ENCODE measurements at places on chromosomes 7 and 10. TPM values are rescaled to one million over a fixed set of nuclear protein-coding genes. Genes with fewer than 3 reads are reported as not detected.

Gene ZNRF2
- 13.0 TPM for total RNA-seq

Gene C7orf33
- total RNA-seq = not detected

Gene GSDME
- total RNA-seq = 65.0 TPM

Gene ERVW-1
- total RNA-seq = not detected

Gene NRCAM
- total RNA-seq = 14.6 TPM

Gene LIPJ
- not detected for total RNA-seq

Gene PRSS37
- total RNA-seq = not detected

Gene PHF14
- 26.0 TPM for total RNA-seq

Gene SPDYE1
- total RNA-seq = not detected

Gene ELN
- total RNA-seq = 0.39 TPM

Gene BAG3
- total RNA-seq = 38.1 TPM

Gene FBXO24
- 0.54 TPM for total RNA-seq

Gene MLXIPL
- not detected for total RNA-seq

Gene SMKR1
- not detected for total RNA-seq

Gene CYP3A5
- total RNA-seq = under 0.01 TPM

Gene COL1A2
- 6,824 TPM for total RNA-seq

Gene EXOC4
- total RNA-seq = 65.6 TPM

Gene ZSCAN25
- 21.0 TPM for total RNA-seq

Gene TMEM229A
- total RNA-seq = not detected

Gene GRM8
- total RNA-seq = 0.43 TPM

Gene TCF7L2
- 3.9 TPM for total RNA-seq

Gene CALU
- 354 TPM for total RNA-seq

Gene STOX1
- total RNA-seq = 0.22 TPM

Gene ANXA8L1
- 465 TPM for total RNA-seq

Gene GLI3
- total RNA-seq = 1.8 TPM

Gene GIMAP4
- not detected for total RNA-seq

Gene CCDC172
- total RNA-seq = not detected

Gene RAMP3
- total RNA-seq = not detected

Gene CALHM2
- 23.7 TPM for total RNA-seq

Gene TRPV5
- total RNA-seq = under 0.01 TPM

Gene KEL
- 1.4 TPM for total RNA-seq

Gene OPN1SW
- not detected for total RNA-seq

Gene CCT6A
- 104 TPM for total RNA-seq

Gene IGF2BP3
- 93.9 TPM for total RNA-seq

Gene PPP3CB
- 20.3 TPM for total RNA-seq

Gene SHTN1
- 10.7 TPM for total RNA-seq

Gene TFR2
- total RNA-seq = 1.2 TPM

Gene PDE1C
- total RNA-seq = 0.22 TPM

Gene LAMB4
- under 0.01 TPM for total RNA-seq

Gene CXCL12
- total RNA-seq = 0.79 TPM

Gene MAD1L1
- 29.4 TPM for total RNA-seq

Gene ECHDC3
- 5.2 TPM for total RNA-seq

Gene UCN3
- not detected for total RNA-seq

Gene CTAGE8
- total RNA-seq = not detected

Gene ETV1
- total RNA-seq = 0.39 TPM

Gene RAB19
- not detected for total RNA-seq

Gene BAIAP2L1
- 40.8 TPM for total RNA-seq

Gene PRTFDC1
- 15.7 TPM for total RNA-seq

Data from placental epithelial cell (primary cell).